Stimulated activated CD4-positive, alpha-beta T cell treated with anti-CD3 and anti-CD28 coated beads, Interleukin-12 subunit alpha, Interleukin-12 subunit beta, amount 100 ng/mL, for 48 hours (primary cell): ENCODE measurements at places on chromosomes 7 and 10.

GRCh38 chr10:127563718-127564553 lies 14.8 kb downstream of the NPS start:
- peak; percentile 5 for DNase-seq

DNA sequence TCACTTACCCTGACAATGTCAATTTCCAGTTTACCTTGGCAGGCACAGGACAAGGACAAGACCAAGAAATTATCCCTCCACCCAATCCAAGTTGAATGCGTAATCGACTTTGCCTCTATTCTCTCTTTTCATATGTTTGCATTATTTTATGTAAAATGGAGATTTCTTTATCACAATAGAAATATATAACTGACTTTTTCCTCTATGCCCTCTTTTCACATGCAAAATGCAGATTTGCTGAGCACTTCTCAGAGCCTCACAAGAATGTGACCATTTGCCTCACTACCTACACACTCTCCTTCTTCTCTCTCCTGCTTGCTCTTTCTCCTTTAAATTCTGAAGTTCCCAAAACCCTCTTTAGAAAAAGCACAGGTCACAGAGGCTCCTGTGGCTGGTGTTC lies 15.1 kb downstream of the CYP3A43 start:
- DNase-seq: no peak

DNA sequence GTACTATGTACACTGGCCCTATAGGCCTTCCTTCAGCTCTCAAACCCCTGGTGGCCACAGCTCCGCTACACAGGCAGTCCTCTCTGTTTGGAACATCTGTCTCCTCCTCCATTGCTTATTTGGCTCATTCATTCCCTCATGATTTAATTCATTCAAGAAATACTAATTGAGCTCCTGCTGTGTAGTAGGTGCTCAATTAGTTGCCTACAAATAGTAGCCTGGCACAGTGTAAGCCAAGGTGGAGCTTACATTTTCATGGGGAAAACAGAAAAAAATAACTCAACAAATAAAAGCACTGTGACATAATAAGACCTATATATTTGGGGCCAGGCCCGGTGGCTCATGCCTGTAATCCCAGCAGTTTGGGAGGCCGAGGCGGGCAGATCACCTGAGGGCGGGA lies 3.4 kb upstream of the FIS1 start:
- DNase-seq: no peak

DNA sequence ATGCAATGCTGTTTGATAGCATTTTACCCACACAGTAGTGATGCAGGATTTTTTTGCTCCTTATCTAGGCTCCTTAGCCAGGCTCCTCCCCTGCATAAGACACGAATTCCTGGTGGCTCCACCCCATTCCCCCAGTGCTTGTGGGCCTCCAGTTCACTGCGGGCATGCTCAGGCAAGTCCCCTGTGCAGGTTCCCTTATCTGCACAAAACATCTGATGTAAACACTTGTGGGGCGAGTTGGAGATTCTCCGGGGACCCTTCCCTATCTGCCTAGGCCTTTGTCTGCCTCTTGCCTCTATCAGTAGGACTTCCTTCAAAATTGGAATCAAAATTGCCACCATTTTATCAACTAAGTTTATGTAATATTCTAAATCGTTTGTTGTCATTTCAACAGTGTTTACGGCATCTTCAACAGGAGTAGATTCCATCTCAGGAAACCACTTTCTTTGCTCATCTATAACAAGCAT lies 5.4 kb upstream of the STK17A start:
- no peak for DNase-seq

DNA sequence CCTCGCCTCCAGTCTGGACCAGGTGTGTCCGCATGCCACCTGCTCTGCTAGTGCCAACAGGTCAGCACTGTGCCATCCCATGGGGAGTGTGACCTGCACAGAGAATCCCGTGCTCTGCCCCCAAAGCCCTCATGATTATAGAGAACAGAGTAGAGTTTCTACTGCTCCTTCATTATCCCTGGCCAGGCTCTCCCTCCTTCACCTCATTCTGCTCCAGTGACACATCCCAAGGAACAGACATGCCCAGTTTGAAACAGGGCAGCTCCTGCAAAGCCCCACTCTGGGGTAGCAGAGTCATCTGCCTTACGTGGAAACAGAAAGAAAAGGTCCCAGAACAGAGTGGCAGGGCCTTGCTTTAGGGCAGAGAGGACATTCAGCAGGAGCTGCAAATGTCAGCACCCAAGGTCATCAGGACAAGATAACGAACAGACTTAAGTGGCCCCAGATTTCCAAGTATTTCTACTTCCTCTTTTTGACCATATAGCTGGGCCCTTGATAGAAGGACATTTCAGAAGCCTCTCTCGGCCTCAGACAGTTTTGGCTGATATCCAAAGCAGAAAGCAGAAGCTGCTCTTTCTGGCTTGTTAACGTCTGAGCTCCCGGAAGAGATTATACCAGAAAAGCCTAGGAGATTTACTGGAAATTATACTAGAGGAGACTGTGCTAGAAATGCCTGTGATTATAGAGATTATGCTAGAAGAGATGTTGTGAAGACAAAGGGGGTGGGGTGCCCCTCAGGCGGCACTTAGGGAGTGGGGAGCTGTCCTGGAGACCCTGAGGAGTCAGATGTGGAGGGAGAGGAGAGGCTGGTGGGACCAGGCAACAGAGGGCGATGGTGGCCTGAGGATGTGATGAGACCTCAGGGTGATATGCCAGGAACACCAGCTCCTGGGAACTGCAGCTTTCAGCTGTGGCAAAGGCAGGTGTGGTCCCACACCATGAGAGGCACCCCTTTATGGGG lies 12.6 kb downstream of the TMEM176B start:
- DNase-seq: no peak

GRCh38 chr7:102044984-102045673 lies 227.7 kb downstream of the CUX1 start:
- DNase-seq: no peak

DNA sequence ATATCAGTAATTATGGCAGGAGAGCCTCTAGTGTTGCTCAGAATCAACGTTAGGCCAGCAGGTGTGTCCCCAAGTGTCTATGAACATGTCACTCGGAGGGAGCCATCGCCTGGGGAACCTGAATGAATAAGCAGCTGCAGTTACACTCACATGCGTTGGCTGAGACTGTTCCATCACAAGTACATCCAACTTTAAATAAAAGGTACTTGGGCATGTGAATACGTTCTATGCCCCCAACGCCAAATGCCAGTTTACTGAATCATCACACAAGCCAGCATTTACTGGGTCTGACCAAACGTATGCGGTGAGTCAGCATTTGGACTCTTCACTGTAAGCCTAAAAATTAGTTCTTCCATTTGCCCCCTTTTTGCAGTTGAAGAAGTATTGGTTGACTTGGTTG lies 207.6 kb upstream of the PLXNA4 start:
- no peak for DNase-seq

DNA sequence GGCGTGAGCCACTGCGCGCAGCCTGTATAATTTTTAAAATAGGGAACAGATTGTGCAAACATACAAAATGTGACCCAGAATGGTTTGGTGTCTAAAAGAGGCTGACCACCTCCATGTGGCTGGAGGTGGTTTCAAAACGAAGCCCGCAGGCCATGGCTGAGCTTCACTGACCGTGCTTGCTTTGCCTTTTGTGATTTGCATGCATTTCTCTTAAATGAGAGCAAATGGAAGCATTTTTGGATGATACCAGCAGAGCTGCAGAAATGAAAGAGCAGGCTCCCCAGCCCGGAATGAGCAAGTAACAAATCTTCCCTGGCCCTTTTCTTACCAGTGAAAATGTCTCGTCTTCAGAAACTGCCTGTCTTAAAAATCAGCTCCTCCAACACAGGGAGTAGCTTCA lies 239.9 kb downstream of the CAMK1D start:
- no peak for DNase-seq
